Stimulated activated CD8-positive, alpha-beta memory T cell treated with anti-CD3 and anti-CD28 coated beads, Interleukin-2, amount 100 ng/mL, for 1 hour (primary cell): ENCODE measurements at places on chromosomes 5 and 9.

- no peak for DNase-seq
Observed at GRCh38 chr5:174571662-174572397, 152.6 kb upstream of the MSX2 start.

- no peak for DNase-seq
Observed at GRCh38 chr9:91803151-91803940, 146.7 kb downstream of the ROR2 start.

DNA sequence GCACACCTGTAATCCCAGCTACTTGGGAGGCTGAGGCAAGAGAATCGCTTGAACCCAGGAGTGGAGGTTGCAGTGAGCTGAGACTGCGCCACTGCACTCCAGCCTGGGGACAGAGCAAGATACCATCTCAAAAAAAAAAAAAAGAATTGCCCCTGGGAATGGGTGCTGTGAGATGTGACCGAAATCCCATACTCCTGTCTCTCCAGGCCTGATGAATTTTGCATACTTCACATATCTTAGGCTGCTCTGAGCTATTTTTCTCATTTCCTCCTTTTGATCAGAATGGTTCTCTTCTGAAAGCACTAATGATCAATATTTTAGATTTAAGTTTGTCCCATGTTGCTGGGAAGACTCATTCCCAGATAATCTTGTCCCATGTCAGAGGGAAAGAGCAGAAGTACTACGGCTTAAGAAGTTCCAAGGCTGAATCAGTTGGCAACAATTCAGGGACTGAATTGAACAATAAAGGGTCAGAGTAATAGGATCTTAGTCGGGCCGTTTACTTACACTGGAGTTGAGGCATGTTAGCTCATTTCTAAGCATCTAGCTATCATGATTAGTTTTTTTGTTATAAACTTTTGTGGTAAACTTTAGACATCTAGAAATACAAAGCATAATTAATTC is 44.2 kb upstream of the TENT2 start:
- DNase-seq, result no peak

- no peak for DNase-seq
Observed at GRCh38 chr9:118023644-118024043, 319.4 kb downstream of the TLR4 start.

- DNase-seq, result no peak
Observed at GRCh38 chr5:168972731-168973130, 328.2 kb downstream of the SLIT3 start.

DNA sequence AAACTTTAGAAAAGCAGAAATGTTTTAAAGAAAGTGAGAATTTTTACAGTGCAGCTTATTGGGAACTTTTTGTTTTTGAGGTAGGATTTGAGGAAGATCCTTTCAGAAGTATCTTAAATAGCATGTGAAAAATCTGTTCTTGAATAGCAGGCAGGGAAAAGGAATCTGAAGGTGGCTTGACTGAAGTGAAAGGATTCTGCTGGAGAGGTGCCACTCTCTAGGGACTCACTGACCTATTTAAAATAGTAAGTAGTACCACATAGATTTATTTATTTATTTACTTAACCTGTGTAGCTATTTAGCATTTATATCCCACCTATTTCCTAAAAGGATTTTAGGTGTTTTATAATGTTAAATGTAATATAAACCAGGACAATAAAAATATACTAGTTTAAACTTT is 69.1 kb downstream of the NIPBL start:
- no peak for DNase-seq

DNA sequence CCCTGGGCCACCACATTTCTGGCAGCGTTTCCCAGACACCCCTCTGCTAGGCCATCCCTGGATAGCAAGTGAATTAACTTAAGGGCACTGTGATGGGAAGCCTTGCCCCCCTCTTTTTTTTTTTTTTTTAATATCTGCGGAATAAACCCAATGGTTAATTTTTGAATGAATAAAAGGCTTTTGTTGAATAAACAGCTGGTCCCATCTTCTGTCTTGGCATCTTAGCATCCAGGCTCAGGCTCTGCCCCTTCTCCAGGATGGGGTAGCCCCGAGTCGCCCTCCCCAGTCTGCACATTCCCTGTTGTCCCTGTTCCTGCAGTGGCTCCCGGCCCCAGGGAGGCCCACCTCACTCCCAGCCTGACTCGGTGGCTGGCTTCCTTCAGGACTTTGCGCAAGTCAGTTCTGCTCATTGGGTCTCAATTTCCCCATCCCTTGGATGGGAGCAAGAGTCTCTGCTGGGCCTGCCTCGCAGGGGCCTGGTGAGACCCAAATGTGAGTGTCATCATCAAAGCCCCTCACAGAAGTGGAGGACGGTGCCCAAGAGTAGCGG is 29.0 kb upstream of the HMCN2 start:
- no peak for DNase-seq

DNA sequence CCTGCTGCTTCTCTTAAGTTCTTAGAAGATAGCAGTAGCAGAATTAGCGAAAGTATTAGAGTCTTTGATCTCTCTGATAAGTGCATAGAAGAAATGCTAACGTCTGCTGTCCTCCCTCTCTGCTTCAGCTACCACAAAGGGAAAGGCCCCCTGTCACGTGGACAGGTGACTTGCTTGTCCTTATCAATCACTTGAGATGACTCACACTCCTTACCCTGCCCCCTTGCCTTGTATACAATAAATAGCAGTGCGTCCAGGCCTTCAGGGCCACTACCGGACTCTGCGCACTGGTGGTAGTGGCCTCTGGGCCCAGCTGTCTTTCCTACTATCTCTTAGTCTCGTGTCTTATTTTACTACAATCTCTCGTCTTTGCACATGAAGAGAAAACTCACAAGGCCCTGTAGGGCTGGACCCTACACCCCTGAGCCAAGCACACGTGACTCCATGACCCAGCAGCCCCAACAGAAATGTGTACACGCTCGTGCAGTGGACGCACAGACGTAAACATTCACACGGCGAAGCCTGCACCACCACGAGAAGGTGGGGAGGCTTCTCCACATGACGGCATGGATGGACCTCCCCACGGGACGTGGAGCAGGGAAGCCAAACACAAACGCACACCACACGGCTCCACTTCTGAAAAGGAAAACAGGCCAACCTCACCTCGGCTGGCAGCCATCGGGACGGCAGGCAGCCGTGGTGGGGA is 38.3 kb downstream of the PNPLA7 start:
- DNase-seq, result no peak

DNA sequence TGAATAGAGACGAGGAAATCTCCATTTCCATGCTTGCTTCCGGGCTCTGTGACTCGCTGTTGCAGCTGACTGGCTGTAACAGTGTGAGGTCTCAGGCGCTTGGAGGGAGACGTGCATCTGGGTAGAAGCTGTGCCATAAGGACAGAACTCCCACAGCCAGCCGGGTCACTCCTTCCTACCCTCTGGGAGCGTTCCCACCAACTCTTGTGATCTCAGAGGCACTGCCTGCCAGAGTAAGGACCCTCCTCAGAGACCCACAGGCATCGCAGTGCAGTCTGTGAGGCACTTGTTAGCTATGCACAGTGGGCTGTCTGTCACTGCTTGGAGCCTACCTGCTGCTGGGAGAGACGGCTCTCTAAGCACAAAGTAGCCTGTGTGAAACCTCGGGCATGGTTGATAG is 203.4 kb upstream of the SEMA6A start:
- no peak for DNase-seq

- DNase-seq, result no peak
Observed at GRCh38 chr5:31193116-31193515, 370 bp upstream of the CDH6 start.

DNA sequence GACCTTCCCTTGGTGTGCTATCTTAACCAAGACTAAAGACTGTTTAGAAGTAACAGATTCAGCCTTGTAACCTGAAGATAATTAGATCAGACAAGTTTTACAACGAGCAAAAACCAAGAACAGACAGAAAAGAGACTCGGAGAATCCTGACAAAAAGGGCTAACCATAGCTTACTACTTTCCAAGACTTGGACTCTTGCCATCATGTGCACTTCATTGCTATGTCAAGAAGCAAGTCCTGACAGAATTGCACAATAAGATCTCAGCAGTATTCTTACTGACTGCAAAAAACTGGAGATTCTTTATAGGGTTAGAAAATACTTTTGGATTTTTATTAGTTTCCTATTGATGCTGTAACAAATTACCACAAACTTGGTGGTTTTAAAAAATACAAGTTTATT is 1539.0 kb upstream of the NUDT12 start:
- DNase-seq, result no peak

DNA sequence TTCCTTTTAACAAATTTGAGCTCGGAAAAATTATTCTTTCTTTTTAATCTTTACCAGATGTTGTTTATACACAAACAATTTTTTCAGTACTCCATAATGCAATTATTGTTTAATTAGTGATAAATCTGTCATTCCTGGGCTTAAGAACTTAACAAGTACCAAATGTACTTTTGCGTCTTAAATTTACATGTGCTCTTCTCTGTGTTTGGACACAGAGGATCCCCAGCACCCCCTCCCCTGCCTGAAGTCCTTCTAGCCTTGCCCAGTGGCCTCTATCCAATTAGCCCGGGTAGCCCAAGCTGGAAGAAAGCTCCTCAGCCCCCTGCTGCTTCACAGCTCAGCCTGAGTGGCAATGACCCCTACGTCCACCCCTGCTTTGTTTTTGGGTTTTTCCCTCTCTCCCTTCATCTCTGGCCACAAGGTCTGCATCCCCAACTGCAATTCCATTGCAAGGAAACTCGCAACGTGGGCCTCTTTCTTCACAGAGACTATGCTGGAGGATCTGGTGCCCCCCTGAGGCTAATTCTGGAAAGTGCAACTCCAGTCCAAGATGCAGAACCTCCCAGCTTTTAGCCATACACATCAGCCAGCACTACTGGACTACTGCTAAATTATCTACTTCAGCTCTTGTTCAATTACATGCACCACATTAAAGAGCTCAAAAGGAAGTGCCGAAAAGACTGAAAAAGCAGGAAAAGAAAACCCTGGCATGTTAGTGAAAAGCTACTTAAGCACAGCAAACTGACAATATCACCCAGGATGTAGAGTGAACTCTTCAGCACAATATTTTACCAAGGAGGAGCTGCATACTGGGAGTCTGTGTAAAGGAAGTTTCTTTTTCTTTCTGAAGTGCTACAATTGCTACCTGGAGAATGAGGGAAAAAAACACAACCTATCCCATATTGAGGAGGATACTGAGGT is 186.2 kb downstream of the FANCC start:
- no peak for DNase-seq

GRCh38 chr5:171970826-171971225 is 35.6 kb downstream of the FBXW11 start:
- no peak for DNase-seq

- DNase-seq, result no peak
Observed at GRCh38 chr9:90441814-90442213, 200.8 kb downstream of the DIRAS2 start.

DNA sequence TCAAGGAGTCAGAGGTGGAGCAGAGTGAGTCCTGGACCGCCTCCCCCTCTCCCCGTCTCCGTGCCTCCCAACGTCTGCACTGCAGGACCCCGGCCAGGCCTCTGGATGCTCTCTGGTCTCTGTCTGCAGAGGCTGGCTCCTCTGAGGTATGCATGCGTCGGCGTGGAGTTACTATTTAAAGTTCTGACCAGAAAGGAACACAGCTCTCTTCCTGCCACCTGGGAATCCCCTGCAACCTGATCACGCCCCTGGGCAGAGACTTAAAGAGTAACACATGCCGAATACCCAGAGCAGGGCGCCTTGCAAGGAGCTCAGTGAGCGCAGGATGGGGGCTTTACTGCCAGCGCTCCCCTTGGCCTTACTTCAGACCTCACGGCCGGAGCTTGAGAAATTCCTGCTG is 16.0 kb downstream of the ANXA6 start:
- DNase-seq, result no peak

- no peak for DNase-seq
Observed at GRCh38 chr9:88090151-88090581, 48.1 kb downstream of the SPATA31C2 start.

DNA sequence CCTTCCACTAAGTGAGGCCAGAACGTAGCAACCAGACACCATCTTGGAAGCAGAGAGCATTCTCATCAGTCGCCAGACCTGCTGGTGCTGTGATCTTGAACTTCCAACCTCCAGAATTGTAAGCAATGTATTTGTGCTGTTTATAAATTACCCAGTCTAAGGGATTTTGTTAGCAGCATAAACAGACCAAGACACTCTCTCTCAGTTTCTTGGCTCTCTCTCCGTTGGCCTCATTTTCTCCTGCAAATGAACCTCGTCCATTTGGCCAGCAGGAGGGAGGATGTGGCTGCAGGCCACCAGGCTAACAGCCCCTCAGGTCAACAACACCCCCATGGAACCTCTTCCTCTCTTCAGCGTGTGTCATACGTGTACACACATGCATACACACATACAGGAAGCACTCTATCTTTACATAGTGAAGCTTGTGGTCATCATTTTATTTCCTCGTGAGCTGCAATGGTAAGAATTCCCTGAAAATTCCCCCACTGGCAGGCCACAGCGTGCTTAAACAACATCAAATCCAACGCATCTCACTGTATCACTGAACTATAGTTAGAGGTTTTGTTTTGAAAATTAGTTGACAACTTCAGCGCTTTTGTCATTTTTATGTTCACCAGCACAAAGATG is 62.8 kb upstream of the PPP1R26 start:
- DNase-seq, result no peak

DNA sequence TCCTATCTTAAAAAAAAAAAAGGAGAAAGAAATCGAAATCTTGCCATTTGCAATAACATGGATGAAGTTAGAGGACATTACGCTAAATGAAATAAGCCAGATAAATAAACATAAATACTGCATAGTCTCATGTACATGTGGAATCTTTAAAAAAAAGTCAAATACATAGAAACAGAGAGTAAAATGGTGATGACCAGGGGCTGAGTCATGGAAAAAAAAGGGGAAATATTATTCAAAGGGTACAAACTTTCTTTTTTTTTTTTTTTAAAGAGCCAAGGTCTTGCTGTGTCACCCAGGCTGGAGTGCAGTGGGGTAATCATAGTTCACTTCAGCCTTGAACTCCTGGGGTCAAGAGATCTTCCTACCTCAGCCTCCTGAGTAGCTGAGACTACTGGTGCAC is 310.1 kb downstream of the ZNF608 start:
- no peak for DNase-seq

DNA sequence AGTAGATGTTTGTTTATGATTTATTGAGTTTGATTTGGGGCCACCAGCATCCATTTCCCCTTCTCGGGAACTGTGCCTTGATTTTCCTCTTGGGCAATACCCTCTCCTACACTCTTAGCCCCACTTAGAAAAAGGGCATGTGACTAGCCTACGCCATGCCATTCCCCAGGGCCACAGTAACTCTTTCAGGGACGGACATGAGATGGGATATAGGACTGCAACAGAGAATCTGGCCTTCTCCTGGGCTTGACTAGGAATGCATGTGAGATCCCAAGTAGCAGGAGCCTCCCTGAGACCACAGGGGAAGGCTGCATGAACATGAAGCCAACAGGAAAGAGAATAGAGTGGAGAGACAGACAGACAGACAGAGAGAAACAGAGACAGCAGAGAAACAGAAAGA is 30.7 kb upstream of the SPARC start:
- no peak for DNase-seq

- DNase-seq, result no peak
Observed at GRCh38 chr9:34771007-34771406, 61.1 kb upstream of the CCL21 start.

DNA sequence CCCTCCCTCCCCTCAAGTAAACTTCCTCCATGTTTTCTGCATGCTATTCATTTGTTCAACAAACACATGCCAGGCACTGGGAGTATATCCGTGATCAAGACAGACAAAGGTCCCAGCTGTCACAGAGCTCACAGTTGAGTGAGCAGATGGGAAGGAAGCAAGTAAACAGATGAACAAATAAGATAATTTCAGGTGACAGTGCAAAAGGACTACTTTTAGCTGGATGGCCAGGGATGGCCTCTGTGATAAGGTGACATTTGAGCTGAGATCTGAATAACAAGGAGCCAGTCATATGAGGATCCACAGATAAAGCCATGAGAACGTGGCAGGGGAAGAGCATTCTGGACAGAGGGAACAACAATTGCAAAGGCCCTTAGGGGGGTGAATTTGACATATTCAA is 121.7 kb upstream of the RAD23B start:
- DNase-seq, result no peak
